Endothelial cell of umbilical vein (primary cell): ENCODE measurements at places on chromosomes 2 and 18. TPM values are rescaled to one million over a fixed set of nuclear protein-coding genes. Genes with fewer than 3 reads are reported as not detected.

The TXNL1 gene
- 70.6 and 81.2 TPM in 2 replicates for total RNA-seq

The TMEM178A gene
- total RNA-seq = 0.90 and 2.8 TPM in 2 replicates

The REEP1 gene
- total RNA-seq = 0.21 and 0.53 TPM in 2 replicates

The AGXT gene
- not detected in 2 replicates for total RNA-seq

The SALL3 gene
- not detected in 2 replicates for total RNA-seq

The CHRND gene
- total RNA-seq = not detected in 2 replicates

The DPYSL5 gene
- not detected in 2 replicates for total RNA-seq

The CGREF1 gene
- total RNA-seq = 4.0 and 5.8 TPM in 2 replicates

The CCDC74A gene
- total RNA-seq = 6.8 and 7.0 TPM in 2 replicates

The UGT1A6 gene
- total RNA-seq = not detected in 2 replicates

The EFEMP1 gene
- total RNA-seq = 2,354 and 2,981 TPM in 2 replicates

The ARHGAP28 gene
- total RNA-seq = 21.0 and 23.4 TPM in 2 replicates

The TUBA3D gene
- total RNA-seq = not detected in 2 replicates

The TRIM54 gene
- total RNA-seq = 0.42 and 0.51 TPM in 2 replicates

The CAPN14 gene
- 0.15 and 0.23 TPM in 2 replicates for total RNA-seq

The MC5R gene
- not detected in 2 replicates for total RNA-seq

The ANKRD36 gene
- 55.0 and 91.7 TPM in 2 replicates for total RNA-seq

The ALK gene
- total RNA-seq = not detected in 2 replicates

The CD207 gene
- not detected in 2 replicates for total RNA-seq

The EVA1A gene
- 59.7 and 66.5 TPM in 2 replicates for total RNA-seq

The AQP12A gene
- total RNA-seq = not detected in 2 replicates

The LRP1B gene
- total RNA-seq = 0.07 TPM in 2 replicates

The FBXO15 gene
- not detected in 2 replicates for total RNA-seq

The LTBP1 gene
- total RNA-seq = 68.2 and 107 TPM in 2 replicates

The PDE1A gene
- 0.49 and 0.83 TPM in 2 replicates for total RNA-seq

The CRYGD gene
- not detected in 2 replicates for total RNA-seq

The CYP1B1 gene
- total RNA-seq = not detected in 2 replicates

The UGT1A4 gene
- total RNA-seq = not detected in 2 replicates

The TCF7L1 gene
- 13.2 and 17.4 TPM in 2 replicates for total RNA-seq

The DSG1 gene
- not detected in 2 replicates for total RNA-seq

The KANSL1L gene
- 13.4 and 14.0 TPM in 2 replicates for total RNA-seq
